ENCODE measurements at places on chromosomes 2 and 18.

- no peak for DNase-seq
Measured at GRCh38 chr2:54572262-54572635, 116.1 kb downstream of the SPTBN1 start.

GRCh38 chr2:237725661-237726060, 72.9 kb upstream of the RBM44 start:
- no peak for DNase-seq

DNA sequence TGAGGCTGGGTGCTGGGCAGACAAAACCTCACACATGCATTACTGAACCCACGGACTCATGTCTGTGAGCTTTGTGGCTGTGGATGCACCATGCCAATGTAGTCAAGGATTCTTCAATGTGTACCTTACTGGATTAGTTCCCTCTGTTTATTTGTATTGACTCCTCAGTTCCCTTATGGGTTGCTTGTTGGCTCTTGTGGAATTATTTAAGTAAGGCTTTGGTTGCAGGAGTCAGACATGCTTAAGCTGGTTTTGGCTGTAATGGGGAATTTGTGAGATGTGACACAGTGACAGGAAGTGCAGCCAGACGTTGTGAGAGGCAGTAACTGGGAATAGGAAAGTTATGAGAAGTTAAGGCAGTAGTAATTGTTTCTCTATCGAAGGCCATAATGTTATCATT, 13.6 kb upstream of the IL1RN start:
- no peak for DNase-seq

- DNase-seq: no peak
Measured at GRCh38 chr2:134774786-134775641, 56.2 kb upstream of the TMEM163 start.

GRCh38 chr2:128599700-128600099, 281.0 kb upstream of the HS6ST1 start:
- DNase-seq: no peak

DNA sequence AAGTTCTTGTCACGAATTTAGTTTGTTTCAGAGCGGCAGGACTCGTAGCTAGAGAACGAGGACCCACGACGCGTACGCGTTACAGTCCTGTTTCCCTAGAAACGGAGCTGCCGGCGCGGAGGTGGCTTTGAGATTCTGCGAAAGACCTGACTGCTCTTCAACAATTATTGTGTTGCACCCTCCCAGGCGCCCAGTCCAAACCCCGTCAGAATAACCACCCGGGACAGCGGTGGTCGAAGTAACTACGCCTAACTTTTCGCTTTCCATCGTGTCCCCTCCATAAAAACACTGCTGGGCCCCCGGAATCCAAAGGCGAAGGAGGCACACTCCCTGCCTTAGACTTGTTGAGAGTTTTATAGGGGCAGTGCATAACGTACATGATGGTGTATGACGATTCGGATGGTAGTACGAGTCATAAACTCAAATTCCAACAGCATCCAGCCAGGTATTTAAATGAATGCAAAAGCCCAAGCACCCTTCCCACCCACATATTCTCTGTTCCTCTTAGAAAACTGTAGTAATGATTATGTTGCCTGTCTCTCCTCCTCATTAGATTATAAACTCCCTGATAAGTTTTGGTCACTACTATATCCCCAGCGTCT, 651 bp upstream of the STAM2 start:
- DNase-seq: no peak

- DNase-seq: no peak
Measured at GRCh38 chr18:5840547-5840946, 54.8 kb downstream of the TMEM200C start.

DNA sequence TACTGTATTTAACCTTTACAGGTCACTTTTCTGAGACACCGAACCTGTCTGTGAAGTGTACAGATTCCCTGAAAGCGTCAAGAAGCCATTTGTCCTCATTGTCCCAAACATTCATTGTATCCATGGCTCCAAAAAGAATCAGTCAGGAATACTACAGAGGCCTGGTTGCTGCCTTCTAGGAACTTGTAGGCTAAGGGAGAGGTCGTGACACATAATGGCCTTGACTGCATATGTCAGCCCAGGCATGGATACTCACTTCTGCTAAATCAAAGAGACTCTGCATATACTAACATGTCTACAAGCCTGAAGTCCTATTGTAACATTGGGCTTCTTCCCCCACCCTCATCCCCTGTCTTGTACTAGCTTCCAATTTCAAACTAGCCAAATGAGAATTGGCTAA, 40.2 kb downstream of the ONECUT2 start:
- no peak for DNase-seq

DNA sequence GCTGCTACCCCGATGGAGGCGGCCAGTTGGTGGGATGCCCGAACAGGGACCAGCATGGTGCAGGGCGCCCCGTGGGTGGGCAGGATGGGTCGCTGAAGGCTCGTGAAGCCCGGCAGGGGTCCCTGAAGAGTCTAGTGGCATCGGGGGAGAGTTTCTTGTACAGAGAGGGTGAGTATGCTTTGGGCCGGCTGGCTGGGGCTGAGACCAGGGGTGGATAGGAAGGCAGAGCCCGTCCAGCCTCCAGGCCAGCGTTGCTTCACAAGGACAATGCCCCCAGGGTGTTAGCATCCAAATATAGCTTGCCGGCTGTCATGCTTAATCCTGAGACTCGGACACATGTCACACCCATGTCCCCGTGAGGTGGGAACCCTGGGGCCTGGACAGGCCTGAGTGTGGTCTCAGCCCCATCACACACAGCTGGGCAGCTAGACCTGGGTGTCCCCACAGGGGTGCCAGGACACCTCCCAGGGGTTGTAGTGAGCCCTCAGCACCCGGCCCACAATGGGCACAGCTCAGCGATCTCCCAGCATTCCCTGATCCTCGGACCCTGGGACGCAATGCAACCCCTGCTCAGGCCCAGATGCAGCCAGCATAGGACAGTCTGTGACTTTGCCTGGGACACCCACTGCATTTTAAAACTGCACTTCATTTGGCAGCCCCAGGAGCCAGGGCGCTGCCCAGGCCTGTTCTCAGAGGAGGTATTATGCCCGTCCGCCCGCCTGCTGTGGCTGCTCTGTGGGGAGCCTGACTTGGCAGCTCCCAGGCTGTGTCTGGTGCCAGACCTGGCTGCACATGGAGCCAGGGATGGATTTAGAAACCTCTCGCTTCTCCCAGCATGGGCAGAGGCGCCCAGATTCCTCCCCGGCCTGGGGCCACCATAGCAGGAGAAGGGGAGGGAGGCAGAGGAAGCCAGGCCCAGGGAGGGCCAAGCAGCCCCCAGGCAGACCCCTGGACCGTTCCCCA, 36.4 kb downstream of the RAMP1 start:
- DNase-seq: no peak

- DNase-seq: no peak
Measured at GRCh38 chr18:75106746-75107145, 102.2 kb downstream of the PTGR3 start.

- DNase-seq: no peak
Measured at GRCh38 chr2:53498210-53498609, 269.4 kb upstream of the CHAC2 start.

Measured in central memory CD8-positive, alpha-beta T cell (primary cell).